COR-L47 (cell line): ENCODE measurements at places on chromosomes 12 and 14.
A peak's percentile ranks its signal among the peaks of the same experiment; 100 is the strongest.

DNA sequence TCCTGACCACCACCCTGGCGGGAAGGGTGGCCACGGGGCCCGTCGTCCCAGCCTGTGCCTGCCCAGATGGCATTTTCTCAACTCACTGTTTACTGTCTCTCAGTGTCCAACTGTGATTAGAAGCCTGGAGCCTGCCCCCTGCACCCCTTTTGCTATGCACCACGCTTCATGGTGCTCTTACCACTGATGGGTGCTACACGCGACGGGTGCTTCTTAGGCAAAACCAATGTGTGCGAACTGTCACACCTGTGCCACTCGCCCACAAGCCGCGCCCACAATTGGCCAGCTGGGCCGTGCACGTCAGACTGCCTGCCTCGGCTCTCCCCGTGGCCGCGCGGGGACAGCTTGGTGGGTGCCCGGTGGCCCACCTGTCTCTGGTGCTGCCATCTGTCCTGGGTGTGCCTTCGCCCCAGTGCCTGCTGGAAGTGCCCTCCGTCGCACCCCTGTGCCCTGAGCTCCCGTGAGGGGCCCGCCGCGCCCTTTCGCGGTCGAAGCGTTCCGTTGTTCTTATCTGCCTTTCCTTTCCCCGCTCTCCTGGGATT lies 15.1 kb upstream of the AMN start:
- no peak for DNase-seq

- DNase-seq, result peak; percentile 68
Observed at GRCh38 chr12:3204143-3204542, 127.0 kb downstream of the TSPAN9 start.

GRCh38 chr14:35332517-35333263 lies 40.5 kb downstream of the PSMA6 start:
- peak; percentile 34 for DNase-seq

DNA sequence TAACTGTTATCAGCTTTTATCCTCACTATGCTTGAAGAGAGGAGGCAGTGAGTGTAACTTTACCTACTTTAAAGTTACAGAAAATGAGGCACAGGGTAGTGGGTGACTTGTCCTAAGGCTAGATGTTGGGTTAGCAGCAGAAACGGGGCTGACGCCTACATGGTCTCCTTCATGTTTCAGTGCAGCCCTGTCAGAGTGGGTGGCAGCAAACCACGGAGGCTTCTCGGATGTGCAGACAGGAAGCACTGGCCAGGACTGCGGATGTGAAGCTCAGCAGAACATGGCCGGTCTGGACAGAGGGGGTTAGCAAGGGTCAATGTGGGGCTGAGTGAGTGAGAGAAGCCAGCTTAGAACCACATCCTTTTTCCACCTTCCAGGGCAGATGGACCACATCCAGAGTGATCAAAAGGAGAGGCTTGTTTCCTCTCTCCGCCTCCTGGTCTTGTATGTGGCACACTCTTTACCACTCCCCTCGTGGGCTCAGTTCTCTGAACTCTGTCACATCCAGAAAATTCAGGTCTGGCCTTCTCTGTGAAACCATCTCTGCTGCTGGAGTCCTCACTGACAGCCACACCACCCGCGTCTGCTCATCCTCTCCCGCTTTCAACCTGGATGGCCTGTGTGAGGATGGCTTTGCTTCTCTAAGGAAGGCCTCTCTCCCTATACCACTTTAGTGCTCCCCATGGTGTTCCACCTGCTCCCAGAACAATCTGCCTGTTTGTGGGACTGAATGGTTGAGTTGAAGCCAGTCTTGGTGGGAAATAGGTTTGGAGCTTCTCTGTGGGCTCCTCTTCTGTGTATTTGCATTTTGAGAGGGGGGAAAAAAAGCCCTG lies 14.1 kb downstream of the SUSD6 start:
- DNase-seq, result no peak

DNA sequence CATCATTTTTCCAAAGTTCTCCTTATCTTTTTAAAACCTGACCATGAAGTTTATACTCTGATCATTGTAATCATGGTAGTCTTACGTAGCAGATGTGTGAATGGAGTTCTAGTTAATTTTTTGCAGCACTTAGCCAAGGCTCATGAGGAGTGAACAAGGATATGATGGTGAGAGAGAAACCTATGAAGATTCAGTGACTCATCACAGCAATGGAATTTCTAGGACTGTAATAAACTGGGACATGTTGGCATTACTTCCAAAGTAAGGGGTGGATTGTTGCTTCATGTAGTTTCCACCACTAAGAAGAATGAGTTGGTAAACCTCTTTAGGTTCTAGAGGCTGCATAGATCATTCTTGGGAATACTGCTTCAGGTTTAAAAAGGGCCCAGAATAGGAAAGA lies 102.7 kb downstream of the LRRIQ1 start:
- no peak for DNase-seq

DNA sequence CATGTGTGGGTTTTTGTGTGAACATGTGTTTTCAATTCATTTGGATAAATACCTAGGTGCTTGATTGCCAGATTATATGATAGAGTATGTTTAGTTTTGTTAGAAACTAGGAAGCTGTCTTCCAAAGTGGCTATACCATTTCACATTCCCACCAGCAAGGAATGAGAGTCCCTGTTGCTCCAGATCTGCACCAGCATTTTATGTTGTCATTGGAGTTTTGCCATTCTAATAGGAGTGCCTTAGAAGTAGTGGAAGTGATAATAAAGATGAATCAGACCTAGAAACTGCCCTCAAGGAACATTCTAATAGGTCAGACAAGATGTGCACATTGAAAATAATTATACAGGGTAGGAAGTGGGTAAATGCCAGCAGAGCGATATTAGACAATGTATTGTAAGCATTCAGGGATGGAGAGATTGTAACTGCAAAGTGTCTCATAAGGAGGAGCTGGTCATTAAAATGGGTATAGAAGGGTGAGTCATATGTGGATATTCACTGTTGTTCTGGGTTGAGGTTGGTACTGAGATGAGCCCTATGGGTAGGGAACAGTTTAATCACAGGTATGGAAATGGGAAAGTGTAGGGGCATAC lies 71.4 kb downstream of the MNAT1 start:
- DNase-seq, result no peak

- no peak for DNase-seq
Observed at GRCh38 chr12:109597414-109597794, 23.8 kb downstream of the MVK start.

- no peak for DNase-seq
Observed at GRCh38 chr14:99757331-99758070, 35.7 kb upstream of the EML1 start.

DNA sequence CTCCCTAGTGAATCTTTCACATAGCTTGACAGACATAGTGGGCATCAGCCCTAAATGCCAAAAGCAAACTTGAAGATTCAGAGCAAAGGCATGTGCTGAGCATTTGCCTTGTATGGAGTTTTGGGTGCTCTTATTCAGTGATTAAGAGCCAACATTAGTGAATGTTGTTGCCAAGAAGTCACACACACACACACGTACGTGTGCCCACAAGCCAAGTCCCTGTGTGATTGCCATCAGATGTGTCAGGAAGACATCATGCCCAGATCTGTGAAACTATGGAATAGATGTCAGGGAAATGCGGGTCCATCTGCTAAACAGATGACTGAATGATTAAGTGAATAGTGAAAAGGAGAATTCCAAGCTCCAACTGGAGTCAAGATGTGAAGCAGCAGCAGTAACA lies 149.0 kb downstream of the AKAP6 start:
- no peak for DNase-seq

DNA sequence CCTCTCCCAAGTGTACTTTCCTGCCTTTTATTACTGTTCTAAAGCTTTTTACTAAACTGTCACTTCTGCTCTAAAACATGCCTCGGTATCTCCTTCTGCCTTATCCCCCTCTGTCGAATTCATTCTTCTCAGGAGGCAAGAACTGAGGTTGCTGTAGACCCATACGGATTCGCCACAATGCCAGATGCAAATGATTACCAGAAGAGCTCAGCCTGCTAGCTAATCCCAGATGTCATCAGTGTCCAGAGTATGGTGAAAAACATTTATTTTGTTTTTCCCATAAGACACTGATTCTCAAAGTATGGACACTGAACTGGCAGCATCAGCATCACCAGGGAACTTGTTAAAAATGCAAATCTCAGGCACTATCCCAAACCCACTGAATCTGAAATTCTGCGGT lies 359.3 kb downstream of the TMTC2 start:
- no peak for DNase-seq

GRCh38 chr14:104726600-104727451 lies 2.8 kb downstream of the ADSS1 start:
- DNase-seq, result no peak

DNA sequence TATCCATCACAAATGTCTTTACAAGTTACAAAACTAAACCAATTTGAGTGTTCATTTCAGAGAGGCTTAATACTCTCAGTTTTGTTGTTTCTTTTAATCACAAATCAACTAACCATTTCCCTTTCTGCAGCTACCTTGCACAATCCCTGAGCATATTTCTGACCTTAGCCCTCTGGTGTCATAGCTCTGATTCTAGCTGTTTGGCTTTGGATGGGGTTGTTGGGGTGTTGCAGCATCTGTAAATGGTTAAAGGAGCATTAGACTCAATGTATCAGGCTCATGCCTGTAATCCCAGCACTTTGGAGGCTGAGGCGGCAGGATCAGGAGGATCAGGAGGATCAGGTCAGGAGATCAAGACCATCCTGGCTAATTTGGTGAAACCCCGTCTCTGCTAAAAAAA lies 461.4 kb downstream of the NRXN3 start:
- DNase-seq, result no peak
